Activated T-cell treated with anti-CD3 and anti-CD28 coated beads for 4 hours (primary cell): ENCODE measurements at places on chromosomes 12 and 14.

DNA sequence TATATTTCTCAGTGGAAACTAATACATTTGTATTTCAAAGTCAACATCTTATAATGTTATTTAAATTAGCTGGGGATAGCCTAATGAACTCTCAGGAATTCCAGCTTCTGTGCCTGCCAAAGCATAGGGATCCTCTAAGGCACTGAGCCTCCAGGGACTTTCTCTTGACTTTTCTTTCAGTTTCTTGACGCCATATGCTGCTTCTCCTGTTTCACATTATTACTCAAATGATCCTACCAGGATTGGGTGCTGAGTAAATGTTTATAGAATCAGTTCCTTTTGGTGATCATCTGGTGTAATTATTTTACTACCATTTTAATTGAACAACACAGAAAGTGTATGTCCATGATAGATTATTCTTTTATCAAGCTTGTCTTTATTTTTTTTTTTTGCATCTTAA is 7.9 kb downstream of the METTL25 start:
- DNase-seq: no peak

DNA sequence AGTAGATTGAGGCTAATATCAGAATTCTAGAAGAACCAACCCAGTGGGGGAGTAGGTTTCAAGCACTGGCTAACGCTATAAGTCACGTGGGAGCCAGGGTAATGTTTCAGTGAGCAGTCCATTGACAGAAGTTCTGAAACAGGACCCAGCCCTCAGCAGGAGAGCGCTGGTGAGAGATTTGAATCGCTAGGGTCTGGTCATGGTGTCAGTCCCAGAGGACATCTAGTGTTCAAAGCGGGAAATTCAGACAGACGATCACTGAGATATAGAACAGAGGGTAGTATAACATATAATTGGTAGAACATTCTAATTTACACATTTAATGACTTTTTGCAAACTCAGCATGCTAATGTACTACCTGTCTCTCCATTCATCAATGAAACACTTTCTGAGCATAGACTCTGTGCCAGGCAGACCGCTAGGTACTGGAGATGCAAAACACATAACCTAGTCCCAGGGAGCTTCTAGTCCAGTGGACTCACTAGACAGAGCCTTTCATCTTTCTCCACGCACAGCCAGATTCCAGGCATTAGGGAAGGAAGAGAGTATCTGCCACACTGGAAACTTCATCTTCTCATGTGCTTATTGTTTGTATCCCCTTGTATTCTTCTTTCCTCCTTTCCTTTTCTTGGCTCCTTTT is 35.4 kb upstream of the RNASE3 start:
- peak; percentile 5 for DNase-seq

DNA sequence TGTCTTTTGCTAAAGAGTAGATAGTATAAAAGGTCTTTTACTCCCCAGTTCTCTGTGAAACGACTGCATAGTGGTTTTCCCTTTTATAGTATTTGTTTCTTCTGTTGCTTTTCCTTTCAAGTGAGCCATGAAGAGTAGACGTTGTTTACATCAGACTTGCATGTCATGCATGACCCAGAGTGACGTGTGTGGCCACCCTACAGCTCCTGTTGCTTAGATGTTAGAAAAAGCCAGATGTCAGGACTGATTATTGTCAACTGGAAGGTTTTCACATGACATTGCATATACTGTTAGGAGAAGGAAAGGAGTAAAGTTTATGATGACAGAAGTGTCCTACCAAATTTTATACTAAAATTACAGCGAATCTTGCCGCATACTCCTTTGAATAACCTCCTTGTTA is 1.3 kb upstream of the RD3L start:
- no peak for DNase-seq

GRCh38 chr14:53814392-53814791 is 142.2 kb downstream of the BMP4 start:
- DNase-seq: no peak

- DNase-seq: no peak
Observed at GRCh38 chr14:46769292-46769691, 117.7 kb upstream of the RPL10L start.

GRCh38 chr12:54053751-54054741 is at the start of gene HOXC4:
TSS of gene HOXC4 (plus strand) at chr12:54053835. CDS start at chr12:54053923, 88 bp downstream.
- DNase-seq: no peak

DNA sequence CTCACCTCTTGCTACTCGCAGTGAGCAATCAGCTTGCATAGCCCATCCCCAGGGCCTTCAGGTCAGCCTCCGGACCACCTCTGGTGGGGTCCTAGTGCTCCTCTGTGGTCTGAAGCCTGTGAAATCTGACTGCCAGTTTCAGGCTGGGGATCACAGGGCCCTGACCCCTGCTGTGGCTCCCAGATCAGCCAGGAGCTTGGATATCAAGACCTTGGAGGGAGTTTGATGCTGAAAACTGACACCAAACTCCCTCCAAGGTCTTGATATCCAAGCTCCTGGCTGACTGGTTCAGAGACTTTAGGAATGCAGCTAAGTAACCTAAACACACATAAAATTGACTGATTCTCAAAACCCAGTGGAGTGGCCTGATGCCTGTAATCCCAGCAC is 19.8 kb upstream of the DHRS4 start:
- DNase-seq: no peak

GRCh38 chr12:62297321-62297720 is 37.1 kb downstream of the USP15 start:
- DNase-seq: no peak

DNA sequence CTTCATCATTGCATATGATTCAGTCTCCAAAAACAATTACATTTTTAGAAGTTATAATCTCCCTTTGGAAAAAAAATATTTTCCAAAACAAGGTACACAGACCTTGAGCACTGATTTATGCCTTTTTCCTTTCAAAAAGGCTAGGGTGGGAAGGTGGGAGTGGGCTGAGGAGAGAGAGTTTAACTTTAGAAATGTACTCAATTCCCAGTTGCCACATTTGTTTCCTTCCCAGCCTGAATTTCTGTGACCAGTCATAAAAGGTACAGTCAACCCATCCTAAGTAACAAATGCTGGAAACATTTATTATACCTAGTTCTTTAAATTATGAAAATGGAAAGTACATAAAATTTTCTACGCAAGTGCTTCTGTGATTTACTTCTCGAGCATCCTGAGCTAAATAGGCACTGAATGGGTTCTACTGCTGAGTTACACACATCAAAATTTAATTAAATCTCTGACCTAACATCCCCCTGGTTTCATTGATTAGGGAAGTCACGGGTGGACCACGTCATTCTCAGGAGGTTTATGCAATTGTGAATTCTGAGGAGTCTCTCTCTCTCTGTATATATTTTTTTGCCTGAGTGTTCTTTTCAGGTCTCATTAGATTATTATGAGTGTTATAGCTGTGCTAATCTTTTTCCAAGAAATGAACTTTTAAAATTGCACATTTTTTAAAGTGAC is 371.8 kb downstream of the BTG1 start:
- no peak for DNase-seq

GRCh38 chr12:401235-402028 is at the start of gene CCDC77:
TSS of gene CCDC77 (plus strand) at chr12:401644. CDS start at chr12:409384, 7,740 bp downstream.
- DNase-seq: peak; percentile 91

- DNase-seq: no peak
Observed at GRCh38 chr14:93330609-93331000, 2.2 kb downstream of the BTBD7 start.

DNA sequence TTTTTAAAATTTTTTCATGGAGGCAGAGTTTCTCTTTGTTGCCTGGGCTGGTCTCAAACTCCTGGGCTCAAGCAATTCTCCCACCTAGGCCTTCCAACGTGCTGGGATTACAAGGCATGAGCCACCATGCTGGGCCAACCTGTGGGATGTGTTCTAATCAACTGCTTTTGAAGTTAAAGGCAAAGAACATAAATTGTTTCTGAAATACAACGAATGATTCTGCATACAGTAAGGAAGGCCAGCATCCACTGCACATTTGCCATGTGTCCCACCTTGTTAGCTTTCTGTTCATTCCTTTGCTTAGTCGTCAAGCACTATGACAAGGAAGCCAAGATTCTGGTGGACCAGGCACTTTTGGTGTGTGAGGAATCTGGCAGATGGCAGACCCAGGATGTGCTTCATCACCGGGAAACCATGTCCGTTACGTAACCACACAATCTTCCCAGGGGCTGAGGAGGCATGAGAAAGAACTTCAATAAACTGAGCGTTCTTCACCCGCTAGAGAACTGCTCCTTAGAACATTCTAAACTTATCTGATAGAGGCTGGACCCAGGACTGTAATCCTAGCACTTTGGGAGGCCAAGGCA is 24.5 kb downstream of the MOK start:
- DNase-seq: no peak

DNA sequence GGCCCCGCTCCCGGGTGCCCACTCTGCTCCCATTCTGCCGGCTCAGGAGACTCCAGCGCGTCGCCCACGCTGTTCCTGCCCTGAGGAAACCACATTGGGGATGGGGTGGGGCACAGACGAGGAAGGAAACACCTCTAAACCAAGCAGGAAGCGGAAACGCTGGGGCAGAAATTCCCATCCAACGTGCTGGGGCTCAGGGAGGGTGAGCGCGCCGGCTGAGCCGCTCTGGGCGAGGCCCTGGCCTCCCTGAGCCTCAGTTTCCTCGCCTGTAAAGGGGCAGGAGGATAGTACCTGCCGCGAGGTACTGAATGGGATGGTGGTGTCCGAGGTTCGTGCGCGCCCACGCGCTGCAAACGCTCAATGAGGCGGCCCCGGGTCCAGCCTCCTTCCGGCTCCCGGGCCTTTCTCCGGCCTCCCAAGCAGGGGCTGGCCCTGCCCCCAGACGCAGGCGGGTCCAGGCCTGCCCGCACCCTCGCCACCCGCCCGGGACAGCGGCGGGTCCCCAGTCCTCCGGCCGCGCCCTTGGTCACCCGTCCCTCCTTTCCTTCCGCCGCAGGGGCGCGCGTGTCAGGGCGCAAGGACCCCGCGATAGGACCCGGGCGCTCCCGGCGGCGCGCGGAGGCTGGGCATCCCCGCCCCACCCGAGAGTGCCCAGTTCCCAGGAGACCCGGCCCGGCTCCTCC is 673 bp downstream of the BEGAIN start:
- DNase-seq: no peak

DNA sequence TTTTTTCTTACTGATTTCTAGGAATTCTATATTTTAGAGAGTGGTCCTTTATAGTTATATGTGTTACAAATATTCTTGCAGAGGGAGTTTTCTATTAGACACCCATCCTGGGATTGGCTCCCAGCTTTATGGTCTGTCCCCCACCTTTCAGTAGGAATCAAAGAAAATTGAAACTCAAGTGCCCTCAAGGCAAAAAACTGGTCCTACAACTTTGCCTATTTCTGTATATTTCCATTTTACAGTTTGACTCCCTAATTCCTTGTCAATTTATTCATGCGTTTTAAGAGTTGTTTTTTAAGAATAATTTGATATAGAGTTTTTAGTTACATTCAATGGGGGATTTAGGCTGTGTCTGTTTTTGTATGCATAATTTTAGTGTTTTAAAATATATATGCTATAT is 208.9 kb downstream of the SYNE2 start:
- no peak for DNase-seq

DNA sequence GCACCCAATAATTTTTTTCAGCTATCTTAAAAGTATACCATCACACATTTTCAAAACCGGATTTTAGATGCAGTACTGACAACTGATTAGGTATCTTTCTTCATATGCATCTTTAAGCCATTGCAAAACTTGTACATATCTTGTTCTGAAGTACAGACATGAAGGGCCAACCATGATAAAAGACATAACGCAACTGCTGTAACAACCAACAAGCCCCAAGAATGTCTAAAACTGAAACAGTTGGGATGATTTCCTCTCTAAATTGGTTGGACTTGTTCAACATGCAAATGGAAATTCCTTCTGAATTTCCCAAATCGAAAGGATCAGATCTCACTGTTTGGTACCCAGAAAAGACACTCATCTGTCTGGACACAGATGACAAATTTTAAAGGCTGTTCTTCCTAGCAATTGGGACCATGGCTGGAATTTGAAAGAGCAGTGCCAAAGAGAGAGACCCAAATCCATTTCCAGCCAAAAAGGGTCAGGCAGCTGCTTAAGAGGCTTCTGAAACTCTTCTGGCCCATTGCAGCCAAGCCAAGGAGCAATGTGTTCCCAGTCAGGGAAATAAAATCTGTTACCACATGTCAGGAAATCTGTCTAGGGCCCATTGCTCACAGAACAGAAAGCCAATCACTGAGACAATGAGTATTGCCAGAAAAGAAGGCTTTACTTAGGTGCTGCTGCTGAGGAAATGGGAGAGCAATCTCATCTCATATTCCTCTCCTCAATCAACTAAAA is 1122.4 kb upstream of the USP15 start:
- DNase-seq: no peak

DNA sequence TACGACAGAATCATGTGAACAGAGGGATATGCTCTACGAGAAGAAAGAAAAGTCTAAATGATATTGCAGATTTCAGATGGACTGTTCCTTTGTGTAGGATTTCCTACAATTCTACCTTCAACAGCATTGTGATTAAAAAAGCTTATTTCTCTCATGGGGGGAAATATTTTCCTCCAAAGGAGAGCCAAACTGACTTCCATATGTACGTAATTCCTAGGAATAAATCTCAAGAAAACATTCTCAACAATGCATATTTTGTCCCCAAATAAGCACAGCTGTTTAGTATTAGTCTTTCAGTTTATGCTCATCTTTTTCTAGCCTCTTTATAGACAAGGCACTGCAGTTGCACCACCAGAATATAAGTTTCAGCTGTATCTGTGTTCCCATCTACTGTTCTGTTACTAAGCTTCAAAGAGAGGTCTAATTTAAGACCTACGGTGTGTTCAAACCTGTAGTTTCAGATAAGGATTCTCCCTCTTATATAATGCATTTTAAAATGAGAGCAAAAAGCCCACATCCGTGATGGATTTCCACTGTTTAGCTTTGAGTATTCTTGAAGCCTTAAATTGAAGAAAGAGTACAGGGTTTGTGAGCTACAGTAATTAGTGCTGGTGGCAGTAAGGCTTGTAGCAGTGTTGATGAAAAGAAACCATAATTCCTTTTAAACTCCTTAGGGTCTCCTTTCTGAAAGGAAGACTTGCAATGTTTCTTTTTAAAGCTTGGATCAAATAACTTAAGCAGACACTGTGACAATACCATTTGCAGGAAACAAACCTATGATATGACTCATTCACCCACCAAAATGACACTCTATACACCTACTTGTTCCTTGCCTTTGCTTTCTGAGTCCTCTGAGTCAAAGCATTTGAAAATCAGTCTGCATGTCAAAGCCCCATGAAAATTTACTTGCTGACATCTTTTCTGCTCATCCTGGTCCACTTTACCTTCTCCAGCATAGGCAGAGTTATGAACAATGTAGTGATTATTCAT is 754.1 kb downstream of the NOVA1 start:
- DNase-seq: no peak

GRCh38 chr14:37436519-37436918 is 158.5 kb downstream of the FOXA1 start:
- DNase-seq: no peak
